ENCODE measurements at places on chromosomes 5 and 9.

DNA sequence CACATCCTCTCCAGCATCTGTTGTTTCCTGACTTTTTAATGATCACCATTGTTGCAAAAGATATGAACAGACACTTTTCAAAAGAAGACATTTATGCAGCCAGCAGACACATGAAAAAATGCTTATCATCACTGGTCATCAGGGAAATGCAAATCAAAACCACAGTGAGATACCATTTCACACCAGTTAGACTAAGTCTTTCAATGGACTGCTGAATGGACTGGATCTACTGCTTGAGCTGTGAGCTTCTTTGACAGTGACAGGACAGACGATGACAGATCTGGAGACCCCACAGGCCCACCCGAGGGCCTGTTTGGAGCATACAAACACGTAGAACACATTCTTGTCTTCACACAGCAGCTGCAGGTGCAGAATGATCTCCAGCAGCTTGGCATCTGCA is 266.1 kb upstream of the RIOK2 start:
- no peak for DNase-seq

DNA sequence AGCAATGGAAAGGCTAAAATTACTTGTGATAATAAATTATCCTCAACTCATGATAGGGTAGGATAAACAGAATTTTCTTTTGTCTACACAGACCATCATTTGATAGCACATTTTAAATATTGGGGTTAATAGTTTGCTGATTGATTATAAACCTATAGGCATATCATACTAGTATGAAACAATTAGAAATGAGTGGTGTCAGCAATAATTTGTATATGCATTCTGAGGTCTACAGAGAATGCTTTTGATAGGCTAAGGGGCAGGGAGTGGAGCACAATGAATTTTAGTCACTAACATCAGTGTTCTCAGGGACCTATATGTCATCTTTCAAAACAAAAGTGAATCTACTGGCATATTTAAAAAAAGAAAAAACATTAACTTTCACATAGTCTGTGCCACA is 27.8 kb upstream of the NADK2 start:
- no peak for DNase-seq

- no peak for DNase-seq
Observed at GRCh38 chr5:62340392-62340791, 34.4 kb downstream of the KIF2A start.

- DNase-seq = no peak
Observed at GRCh38 chr9:18985464-18985951, 47.5 kb downstream of the SAXO1 start.

- DNase-seq = no peak
Observed at GRCh38 chr9:121559183-121559582, 59.5 kb upstream of the GGTA1 start.

DNA sequence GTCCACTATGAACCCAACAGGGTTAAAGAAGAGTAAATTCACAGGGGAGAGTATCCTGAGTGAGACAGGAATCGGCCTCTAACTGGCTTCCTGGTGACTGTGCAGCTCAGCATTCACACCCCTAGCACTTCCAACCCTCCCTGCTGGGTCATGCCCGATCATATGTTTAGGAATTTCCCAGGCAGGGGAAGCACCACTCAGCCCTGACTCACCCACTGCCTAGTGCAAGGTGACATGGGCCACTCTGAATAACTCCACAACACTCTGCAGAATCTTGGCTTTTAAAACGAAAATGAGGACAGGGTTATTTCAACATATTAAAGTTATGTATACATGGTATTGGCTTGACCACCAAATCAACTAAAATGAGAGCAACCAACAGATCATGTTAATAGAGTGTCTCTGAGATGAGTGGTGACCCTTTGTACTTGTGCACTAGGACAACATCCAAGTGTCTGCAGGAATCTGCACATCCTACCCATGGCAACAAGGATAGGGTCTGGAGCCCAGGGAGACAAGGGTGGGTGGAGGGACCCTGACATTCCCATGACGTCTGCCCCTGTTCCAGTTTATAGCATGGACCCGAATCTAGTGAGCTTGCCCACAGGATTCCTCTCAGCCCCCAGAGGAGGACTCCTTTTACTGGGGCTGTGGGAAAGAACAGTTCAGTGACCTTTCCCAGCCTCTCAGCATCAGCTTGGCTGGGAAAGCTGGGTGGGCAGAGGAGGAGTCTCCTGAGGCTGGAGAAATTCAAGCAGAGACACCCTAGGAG is 485.8 kb downstream of the SEMA5A start:
- DNase-seq = peak; percentile 61

GRCh38 chr9:137816531-137817235 is 60.9 kb upstream of the CACNA1B start:
- no peak for DNase-seq

GRCh38 chr5:54309276-54309675 is 1.1 kb downstream of the ARL15 start:
- no peak for DNase-seq

- DNase-seq = no peak
Observed at GRCh38 chr5:61768692-61769281, 436.7 kb downstream of the ZSWIM6 start.

- no peak for DNase-seq
Observed at GRCh38 chr9:135580664-135581380, 19.3 kb downstream of the PAEP start.

- DNase-seq = peak; percentile 91
Observed at GRCh38 chr5:151740336-151740942, 18.0 kb downstream of the ATOX1 start.

DNA sequence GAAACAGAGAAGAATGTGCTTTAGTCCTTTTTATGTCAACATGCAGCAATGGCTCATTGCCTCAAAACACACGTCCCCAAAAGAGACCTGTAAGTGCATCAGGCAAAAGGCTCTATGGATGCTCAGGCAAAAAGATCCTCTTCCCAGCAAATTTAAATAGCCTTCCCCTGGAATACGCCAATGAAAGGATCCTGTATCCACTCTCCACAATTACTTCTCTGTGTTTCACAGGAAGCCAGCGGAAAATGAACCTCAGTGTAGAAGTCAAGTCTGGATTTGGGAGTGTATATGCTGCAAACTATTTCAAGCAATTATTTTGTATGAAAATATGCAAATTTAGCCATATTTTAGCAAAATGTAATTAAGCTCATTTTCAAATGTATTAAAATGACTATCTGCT is 217.9 kb downstream of the EPB41L4A start:
- no peak for DNase-seq

- DNase-seq = no peak
Observed at GRCh38 chr5:151700296-151700695, 13.6 kb upstream of the SPARC start.

DNA sequence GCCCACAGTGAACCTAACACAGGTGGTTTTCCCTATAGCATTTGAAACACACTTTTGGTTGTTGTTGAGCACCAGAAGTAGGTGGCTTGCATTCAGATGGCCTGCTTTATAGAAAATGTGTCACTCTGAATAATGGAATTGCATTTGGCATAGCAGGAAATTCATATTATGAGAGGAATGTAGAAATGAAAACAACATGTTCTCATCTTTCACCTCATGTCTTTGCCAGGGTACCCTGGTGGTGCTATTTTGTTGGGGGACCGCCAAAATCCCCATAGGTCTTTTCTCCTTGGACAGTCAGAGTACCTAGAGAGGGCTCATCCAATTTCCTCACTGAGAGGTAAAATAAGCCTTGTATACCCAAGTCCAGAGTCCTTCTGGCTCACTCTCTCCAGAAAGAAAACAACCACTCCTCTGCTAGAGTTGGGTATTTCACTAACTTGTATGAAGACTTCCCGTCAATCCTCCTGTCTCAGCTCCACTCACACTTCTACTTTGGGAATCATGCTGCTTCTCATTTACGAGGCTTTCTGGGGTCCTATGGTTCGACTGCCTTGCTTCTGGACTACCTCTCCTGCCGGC is 67.4 kb downstream of the MRPS27 start:
- no peak for DNase-seq

DNA sequence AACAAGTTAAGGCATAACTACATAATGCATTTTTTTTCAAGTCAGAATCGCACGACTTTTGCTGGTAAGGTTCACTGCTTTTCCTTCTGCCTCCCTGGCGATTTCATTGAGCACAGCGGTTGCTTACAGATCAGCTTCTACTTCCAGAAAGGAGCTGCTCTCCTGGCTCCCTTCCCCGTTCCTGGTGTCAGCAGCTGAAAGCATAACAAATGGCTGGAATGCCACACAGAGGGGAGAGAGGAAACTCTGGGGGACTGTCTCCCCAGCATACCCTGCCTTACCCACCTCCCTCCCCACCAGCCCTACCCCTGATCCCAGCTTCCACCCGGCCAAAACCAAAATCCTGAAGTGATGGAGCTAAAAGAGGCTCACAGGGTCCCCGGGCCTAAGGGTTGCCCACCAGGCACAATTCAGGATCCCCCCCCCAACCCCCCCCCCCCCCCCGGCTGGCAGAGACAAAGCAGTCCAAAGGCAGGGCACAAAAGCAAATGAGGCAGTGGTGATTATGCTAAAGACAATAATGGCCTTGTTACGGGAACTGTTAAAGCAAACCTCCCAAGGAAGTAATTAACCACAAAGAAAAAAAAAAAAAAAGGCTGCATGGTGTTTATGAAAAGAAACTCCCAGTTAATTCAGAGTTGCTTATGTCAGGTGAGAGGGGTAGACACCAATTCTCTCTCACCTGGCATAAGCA is 126.1 kb upstream of the WWC1 start:
- no peak for DNase-seq

DNA sequence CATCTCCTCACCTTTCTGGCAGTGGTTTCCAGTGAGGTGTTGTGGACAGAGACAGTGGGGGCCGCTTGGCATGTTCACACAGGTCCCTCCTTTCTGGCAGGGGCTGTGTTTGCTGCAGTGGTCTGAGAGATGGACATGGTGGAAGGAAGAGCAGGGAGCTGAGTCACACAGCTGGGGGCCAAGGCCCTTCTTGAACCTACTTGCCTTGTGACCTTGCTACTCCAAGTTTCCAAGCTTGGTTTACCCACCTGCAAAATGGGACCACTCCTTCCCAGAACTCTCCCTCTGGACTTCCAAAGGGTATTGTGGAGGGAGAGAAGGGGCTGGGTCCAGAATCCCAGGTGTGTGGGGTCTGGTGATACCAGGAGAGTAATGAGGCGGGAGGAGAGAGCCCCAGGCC is 4.1 kb downstream of the F12 start:
- DNase-seq = no peak

- no peak for DNase-seq
Observed at GRCh38 chr5:128085413-128085812, 1.8 kb downstream of the SLC12A2 start.

GRCh38 chr9:36158917-36159316 is 10.3 kb upstream of the CCIN start:
- DNase-seq = no peak

DNA sequence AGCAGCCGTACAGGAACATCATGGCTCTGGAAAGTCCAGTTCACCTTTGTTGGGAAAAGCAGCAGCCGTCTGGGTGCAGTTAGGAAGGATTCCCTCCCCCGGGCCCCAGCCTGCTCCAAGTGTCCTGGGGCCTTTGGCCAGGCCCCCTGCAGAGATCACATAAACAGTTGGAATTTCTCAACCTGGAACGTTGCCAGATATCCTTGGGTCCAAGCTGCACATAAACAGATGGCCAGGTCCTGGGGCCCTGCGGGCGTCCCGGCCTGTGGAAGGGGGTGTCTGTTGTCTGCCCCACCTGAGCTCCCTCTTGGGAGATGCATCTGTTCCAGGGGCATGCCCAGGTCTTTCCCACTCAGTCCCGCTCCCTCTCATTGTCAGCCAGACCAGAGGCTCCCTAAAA is 92.7 kb downstream of the COL5A1 start:
- DNase-seq = peak; percentile 37

DNA sequence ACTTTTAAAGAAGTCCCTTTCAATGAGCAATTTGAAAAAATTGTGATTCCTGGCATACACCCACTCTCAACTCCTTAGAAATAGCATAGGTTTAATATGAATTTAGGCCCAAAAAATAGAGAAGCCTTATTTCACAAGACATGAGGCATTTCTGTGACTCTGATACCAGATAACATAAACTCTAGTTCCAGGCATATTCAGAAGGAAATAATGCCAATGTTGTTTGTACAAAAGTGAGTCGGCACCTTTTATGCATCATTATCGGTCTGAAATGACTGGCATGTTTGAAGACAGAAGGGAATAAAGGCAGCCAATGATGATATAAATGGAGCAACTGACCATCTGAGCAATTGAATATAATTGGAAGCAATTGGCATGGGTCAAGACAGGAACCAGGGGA is 19.4 kb upstream of the RECK start:
- no peak for DNase-seq

DNA sequence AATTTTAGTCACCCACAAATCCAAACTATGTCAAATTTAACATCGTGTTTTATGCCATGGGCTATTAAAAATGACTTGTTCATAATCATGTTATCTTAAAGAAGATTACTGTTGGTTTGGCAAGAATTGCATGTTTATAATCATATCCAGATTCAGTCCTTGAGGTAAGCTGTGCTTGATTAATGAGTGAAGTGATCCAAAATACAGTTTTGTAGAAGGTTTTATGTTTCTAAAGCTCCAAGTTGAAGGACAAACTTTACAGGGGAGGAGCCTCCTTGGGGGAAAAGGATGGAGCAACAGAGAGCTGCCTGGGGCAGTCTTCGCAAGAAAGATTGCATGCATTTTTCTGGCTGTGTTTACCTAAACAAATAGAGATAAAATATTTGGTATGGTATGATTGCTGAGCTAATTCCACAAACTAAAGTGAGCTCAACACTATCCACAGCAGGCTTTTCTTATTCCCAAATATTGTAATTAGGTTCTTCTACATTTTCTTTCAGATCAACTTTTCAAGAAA is 189.5 kb upstream of the TYRP1 start:
- DNase-seq = peak; percentile 35

DNA sequence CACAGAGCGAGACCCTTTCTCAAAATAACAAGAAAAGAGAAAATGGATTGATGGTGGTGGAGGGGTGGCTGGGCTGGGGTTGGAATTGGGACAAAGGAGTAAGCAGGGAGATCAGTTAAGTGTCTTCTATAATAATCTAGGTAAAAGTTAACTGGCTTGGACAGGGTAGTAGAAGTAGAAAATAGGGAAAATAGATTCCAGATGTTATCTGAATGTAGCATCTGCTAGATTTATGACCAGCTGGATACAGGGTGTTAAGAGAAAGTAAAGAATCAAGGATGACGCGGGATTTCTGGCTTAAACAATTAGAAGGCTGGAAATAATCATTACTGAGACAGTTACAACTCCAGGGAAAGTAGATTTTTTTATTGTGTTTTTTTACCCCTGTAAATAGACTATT is 13.0 kb downstream of the PPP6C start:
- DNase-seq = peak; percentile 39

GRCh38 chr9:16524078-16524477 is 346.4 kb downstream of the BNC2 start:
- DNase-seq = no peak

DNA sequence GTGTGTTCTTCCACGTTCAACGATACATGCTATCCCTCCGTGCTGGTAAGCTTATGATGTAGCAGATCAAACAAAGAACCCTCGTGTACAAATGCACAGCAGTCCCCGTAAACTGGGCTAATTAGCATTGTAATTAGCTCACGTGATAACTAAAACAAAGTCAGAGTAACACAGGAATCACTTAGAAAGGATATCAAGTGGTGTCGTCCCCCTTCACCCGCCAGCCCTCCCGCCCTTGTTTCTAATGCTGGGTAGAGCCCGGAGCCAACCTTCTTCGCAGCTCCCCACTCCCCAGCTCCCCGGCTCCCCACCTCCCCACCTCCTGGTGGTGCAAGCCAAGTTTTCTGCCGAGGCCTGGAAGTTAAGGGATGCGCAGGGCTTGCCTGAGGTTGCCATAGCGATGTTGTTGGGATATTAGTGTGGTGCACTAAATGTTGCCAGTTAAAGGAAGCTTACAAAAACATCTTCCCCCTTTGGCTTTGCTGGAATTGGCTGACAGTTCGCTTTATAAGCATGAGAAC is 357.9 kb upstream of the CCNH start:
- DNase-seq = no peak
